ENCODE measurements at places on chromosomes 4 and X.

- no peak for DNase-seq
Measured at GRCh38 chr4:146104541-146104940, 71.0 kb upstream of the LSM6 start.

DNA sequence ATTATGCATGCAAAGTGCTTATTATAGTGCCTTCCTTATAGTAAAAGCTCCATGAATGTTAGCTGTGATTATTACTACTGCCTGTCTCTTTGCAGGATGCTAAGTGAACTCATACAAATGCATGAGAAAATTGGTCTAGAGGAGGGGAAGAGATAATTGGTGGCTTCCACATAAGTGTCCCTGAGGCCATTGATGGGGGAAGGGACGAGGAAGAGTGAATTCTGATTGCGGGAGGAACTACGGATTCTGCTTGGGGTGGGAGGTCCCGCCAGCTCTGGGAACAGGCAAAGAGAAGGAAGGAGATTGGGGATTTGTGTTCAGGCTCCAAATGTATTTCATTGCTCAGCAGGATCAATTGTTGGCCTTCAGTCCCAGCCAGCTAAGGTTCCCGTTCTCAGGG lies 11.6 kb upstream of the ARHGAP36 start:
- no peak for DNase-seq

GRCh38 chrX:8144925-8145324 lies 26.1 kb downstream of the VCX2 start:
- no peak for DNase-seq

- no peak for DNase-seq
Measured at GRCh38 chr4:6384541-6384940, 87.9 kb downstream of the PPP2R2C start.

DNA sequence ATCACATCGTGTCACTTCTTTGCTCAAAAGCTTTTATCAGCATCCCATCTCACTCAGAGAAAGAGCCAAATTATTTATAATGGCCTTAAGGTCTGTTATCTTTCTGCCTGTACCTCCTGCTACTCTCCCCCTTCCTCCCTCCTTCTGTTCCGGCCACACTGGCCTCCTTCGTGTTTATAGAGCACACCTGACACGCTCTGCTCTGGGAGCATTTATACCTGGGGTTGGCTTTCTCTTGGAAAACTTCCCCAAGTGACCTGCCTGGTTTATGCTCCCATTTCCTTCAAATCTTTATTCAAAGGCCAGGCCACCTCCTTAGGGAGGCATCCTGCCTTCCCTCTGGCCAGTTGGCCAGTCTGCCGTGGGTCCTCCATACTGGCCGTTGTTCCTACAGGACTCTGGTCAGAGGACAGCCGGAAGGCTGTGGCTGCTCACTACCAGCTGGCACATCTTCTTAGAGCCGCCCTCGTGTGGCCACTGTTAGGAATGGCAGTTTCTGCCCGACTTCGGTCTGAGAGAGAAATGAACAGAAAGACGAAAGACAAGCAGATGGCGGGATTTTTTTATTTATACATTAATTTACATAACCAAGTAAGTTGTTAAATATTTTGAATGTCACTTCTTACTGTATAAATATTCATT lies 80.2 kb upstream of the CBLL2 start:
- DNase-seq, result peak; percentile 35

DNA sequence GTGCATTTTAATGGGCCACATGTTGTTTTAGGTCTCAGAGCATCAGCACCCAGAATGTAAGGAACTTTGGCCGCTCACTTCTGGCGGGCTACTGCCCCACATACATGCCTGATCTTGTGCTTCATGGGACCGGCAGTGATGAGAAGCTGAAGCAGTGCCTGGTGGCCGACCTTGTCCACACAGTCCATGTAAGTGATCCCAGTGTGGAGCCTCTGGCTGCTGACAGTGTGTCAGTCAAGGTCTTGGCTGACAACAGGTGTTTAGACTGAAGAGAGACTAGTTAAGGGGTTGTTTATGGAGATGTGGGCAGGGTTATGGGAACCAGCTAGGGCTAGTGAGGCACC lies 101.4 kb downstream of the FNIP2 start:
- DNase-seq, result no peak

- DNase-seq, result no peak
Measured at GRCh38 chrX:44945736-44946135, 72.7 kb downstream of the KDM6A start.

DNA sequence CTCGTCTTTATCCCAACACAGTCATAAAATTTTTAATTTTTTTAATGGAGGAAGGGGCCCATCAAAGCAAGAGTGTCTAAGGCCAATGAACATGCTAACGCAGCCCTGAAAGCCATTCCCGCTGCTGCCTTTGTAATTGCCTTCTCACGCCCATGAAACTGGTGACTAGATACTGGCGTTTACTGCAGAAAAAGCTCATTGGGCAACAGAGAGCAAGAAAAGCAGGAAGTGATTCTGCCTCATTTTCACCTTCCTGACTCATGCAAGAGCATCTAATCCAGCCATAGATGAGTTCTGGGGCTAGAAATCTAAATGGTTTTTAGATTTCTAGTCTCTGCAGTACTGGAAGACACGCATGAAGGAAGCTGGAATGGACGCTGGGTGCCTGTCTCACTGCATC lies 72.5 kb downstream of the ANXA3 start:
- DNase-seq, result no peak

DNA sequence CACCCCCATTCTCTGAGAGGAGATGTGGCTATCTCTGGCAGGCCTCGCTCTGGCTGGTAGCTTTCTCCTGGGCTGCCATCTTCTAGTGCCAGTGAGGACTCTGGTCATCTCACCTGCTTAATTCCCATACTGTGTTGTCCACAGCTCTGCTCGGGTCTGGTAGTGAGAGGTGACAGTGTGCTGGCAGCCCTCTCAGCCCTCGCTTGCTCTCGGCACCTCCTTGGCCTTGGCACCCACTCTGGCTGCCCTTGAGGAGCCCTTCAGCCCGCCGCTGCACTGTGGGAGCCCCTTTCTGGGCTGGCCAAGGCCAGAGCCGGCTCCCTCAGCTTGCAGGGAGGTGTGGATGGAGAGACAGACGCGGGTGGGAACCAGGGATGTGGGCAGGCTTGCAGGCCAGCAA lies 52.7 kb downstream of the CPLX1 start:
- DNase-seq, result no peak

DNA sequence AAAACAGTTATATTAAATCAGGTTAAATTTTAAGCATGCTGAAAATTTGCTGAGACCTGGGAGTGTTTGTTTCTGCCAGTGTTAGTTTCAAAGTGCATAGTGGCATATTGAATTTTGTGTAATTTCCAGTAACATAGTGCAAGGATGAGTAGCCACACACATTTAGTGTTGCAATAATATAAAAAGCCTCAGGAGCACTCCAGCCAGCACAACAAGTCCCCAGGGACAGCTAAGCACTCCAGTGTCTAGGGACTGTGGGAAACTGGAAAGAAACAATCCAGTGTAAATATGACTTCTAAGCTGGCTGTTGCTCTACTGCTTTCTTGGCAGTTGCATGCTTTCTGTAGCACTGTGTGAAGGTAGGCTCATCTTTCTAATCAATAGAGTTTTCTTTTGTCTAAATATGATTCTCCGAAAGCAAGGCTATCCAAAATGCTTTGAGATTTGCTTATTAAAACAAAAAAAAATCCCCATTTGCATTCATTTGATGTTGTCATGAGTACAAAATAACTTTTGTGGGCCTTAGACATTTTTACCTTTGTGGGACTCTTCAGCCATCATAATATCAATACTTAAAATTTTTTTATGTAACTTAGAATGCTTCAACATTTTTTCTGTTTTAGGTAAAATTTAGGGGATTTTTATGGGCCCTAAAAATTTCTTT lies 24.2 kb upstream of the CXCL2 start:
- DNase-seq, result peak; percentile 88

DNA sequence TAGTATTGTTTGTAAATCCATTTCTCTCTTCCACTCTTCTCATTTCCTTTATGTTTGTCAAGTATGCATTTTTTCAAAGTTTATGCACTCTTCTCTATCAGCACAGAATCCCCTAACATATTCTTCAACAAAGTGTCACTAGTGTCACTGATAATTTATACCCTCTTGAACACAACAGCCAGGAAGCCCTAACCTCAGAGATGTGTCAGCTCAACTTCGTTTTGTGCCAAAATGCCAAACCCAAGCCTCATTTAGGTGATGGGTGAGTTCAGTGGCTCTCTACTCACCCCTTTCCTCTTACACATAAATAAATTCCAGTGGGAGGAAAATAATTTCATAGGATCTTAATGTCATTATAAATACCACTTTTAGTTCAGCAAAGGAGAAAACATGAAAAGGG lies 22.4 kb upstream of the P2RY10 start:
- DNase-seq, result no peak

- DNase-seq, result no peak
Measured at GRCh38 chr4:5355846-5356245, 304.6 kb downstream of the STK32B start.

- DNase-seq, result no peak
Measured at GRCh38 chr4:121814756-121815155, 8.9 kb downstream of the CCNA2 start.

DNA sequence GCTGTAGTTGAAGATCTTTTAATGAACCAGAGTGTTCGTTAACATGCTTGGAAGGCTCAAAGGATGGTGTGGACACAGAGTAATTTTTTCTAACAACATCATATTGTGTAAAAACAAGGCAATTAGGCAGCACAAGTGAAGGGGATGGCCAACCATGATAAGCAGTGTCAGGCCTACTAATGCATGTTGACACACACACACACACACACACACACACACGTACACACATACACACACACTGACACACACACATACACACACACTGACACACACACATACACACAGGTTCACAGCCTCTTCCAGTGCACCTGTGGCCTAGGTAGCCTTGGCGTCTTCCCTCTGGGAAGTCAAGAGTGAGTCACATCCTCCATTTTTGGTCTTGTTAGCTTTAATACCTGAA lies at the start of gene SUPT20HL1:
Gene SUPT20HL1 (plus strand): TSS at position 368 of the 400 bp plus-strand sequence. CDS start 2,122 bp downstream, outside the sequence.
- no peak for DNase-seq

DNA sequence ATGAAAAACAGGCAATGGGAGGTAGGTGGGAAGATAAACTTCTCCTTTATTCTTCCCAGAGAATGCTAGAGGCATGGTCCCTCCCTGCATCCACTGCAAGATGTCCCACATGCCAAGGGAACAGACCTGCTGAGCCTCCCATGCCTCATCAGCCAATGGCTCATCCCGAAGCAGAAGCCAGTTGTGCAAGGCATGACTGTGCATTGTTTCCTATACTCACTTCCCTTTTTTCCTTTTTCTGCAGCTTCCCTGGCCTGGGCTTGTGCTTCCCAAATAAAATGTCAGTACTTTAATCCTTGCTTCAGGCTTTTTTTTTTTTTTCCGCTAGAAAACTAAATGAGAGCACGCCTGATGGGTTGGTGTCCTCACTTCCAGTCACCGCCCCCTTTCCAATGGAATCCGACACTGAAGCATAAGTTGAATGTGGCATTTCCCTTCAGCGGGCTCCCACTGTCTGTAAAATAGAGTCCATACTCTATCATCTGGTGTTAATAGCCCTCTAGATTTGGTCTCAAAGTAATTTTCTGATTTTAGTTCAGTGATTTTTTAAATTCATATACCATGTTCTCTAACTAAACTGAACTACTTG lies 239.0 kb upstream of the JADE1 start:
- DNase-seq, result peak; percentile 65

- DNase-seq, result no peak
Measured at GRCh38 chrX:39322496-39322895, 521.2 kb downstream of the MID1IP1 start.

DNA sequence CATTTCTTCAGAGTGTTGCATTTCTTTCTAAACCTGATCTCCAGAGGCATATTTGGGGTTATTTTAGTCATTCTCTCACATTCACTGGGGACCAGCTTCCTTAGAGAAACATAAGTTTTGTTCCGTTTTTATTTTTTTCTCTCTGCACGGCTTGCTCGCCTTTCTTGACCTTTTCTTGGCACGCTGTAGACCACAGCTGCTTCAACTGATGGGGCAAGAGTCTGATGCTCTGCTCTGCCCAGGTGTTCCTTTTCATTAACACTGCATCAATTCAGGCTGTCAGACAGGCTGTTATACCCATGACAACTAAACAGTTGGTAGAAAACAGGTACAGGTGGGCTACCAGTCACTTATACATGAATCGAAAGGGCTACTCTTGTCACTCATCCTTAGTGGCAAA lies 682.2 kb upstream of the DIAPH2 start:
- DNase-seq, result peak; percentile 3

DNA sequence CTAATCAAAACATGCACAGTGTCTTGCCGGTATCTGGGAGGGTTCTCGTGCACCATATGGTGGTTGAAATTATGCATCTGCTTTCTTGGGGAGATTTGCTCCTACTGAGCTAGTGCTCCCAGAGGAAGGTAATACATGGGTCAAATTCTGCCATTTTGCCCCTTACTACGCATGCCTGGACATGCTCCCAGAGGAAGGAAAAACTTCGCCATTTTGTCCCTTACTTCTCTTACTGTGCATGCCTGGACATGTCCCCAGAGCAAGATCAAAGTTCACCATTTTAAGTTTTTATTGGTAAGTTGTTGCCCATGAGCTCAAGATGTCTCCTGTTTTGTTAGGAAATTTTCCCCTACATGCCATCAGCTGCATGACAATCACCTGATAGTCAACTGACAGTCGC lies 252.1 kb upstream of the KLHL4 start:
- DNase-seq, result no peak

- no peak for DNase-seq
Measured at GRCh38 chr4:103329642-103330041, 131.5 kb upstream of the CENPE start.

DNA sequence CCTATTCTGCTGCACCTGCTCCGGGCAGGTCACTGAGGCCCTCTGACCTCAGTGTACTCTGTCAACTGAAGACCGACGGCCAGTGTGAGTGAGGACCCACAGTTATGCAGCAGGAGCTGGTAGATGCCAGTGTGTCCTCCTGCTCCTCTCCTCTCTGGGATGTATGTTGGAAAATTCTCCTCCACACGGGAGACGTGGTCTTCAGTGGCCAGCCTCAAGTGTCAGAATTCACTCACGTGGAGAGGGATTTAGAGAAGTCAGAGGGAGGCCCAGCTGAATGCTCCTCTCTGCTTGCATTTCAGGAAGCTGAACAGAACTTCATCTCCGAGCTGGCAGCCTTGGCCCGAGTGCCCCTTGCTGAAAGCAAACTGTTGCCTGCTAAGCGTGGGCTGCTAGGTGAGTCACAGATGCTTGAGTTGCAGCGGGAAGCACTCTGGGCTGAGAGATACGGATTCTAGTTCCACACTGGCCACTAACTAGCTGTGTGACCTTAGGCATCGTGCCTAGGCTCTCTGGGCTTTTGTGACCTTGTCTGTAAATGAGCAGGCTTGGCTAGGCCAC lies 83.6 kb downstream of the CRMP1 start:
- DNase-seq, result no peak

DNA sequence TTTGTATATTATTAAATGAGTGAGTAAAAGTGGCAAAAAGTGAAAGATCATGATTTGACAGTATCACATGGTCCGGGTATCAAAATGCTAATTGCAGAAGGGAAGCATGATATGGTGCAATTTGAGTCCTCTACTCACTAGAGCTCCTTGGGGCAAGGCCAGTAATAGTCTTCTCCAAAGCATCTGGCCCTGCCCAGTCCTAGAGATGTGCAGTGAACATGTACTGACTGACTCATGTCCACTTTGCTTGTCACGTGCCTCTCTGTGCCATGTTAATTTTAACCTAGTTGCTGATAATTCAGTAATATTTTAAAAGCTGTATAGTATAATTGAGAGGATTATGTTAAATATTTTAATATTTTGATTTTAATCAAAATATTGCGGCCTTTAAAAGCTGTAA lies 54.6 kb upstream of the TENM3 start:
- DNase-seq, result peak; percentile 37

GRCh38 chr4:159283696-159284095 lies 180.8 kb downstream of the RAPGEF2 start:
- DNase-seq, result peak; percentile 97

GRCh38 chrX:134365904-134366303 lies 94.1 kb upstream of the HPRT1 start:
- no peak for DNase-seq

- no peak for DNase-seq
Measured at GRCh38 chrX:46953597-46953996, 41.4 kb downstream of the JADE3 start.

Measured in fibroblast of skin of right quadriceps (primary cell).